ENCODE measurements at places on chromosomes 16 and 17.

DNA sequence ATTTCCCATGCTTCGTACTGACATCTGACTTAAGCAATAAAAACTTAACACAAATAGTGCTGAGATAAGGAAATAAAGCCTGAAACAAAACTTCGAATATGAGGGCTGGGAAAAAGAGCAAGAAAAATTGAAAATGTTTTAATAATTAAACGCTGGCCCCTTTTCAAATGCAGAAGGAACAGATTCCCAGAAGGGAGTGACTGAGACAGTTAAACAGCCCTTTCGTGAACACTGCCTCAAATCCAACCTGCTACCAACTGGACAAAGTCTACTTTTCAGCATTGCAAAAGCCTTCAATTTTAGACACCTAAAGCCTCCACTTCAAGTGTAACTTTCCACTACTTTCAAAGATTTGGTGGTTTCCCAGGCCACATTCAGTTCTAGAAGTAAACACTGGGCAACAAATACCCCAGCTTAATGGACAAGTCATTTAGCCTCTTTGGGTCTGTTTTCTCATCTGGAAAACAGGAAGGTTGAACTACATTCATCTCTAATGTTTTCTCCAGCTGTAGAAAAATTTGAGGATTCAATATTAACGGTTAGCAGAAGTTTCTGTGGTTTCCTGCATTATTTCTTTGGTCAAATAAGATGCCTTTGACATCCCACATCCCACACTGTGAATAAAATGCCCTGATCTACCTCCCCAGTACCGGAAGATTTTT is 11.8 kb downstream of the RFFL start:
- no peak for DNase-seq

GRCh38 chr17:38508570-38508950 is 80.3 kb downstream of the ARHGAP23 start:
- no peak for DNase-seq

DNA sequence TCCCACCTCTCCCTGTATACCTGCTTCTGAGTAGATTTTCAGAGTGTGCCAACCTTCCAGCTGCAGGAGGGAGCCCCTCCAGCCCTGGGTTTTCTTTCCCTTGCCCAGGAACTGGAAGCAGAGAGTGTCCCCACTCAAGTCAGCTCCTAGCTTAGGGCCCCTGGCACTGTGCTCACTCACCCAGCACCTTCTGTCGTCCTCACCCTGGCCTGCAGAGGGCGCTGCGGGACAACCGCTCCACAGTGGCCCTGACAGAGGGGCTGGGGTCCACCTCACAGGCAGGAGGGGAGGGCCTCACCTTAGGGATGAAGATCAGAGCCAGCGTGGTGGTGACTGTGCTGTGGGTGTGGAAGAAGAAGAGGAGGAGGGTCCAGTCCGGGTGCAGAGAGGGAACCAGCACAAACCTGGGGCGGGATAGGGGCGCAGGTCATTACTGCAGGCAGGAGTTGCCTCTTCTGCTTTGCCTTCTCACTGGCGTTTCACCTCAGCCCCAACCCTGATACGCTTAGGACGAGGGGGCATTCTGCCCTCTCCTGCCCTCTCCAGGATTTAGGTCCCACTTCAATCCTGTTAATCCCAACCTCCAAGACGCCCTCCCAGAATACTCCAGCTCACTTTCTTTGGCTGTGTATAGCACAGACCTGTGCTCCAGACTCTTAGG is 10.0 kb downstream of the GPR179 start:
- DNase-seq = peak; percentile 30

DNA sequence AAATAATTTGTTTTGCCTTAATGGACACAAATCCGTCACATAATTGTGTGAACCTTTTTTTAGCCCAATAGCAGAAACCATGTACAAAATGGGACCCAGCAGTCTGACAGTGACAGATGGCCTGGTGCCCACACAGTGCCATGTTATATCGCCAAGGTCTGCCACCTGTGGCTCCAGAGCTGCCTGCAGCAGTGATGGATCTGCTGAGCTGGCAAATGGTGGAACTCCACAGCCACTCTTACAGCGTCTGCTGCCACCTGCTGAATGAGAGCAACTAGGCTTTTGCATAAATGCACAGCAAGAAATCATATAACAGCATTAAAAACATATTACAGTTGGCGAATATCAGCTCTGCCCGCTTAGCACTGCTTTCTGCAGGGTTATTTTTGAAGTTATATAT is 59.4 kb downstream of the NUP93 start:
- peak; percentile 6 for DNase-seq

- no peak for DNase-seq
Measured at GRCh38 chr16:65991149-65991701, 375.3 kb upstream of the CDH5 start.

GRCh38 chr17:27666831-27667560 is 36.0 kb downstream of the LGALS9 start:
- no peak for DNase-seq

- DNase-seq = no peak
Measured at GRCh38 chr17:13485327-13485726, 116.4 kb downstream of the HS3ST3A1 start.

GRCh38 chr17:34721326-34721725 is 141.9 kb downstream of the TMEM132E start:
- DNase-seq = no peak

GRCh38 chr16:11985250-11985649 is 8.7 kb downstream of the SNX29 start:
- no peak for DNase-seq

DNA sequence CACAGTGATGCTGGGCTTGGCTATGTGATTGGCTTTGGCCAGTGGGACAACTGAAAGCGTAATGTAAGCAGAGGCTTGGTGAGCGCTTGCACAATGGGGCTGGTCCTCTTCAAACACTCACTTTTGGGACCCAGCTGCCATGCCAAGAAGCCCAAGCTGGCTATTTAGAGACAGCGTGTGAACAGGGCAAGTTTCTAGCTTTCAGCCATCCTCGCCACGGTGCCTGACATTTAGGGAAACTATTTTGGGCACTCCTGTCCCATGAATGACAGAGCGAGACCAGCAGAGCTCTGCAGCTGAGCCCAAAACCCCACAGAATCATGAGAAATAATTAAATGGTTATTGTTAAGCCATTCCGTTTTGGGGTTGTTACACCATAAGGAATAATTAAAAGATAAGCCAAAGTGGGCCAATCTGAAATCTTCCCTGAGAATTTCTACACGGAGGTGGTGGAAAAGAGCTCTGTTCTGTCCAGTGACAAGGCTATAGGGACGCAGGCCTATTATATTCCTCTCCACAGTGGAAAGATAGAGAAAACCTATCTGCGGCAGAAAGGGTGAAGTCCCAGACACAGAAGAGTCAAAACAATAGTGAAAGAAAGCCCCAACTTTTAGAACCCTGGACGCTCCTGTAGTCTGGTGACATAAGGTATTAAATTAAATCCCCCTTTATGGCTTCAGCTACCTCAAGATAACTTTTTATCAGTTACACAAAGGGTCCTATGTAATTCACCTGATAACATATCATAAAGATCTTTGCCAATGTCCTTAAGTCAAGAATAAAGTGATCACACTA is 10.8 kb upstream of the RPRML start:
- no peak for DNase-seq

DNA sequence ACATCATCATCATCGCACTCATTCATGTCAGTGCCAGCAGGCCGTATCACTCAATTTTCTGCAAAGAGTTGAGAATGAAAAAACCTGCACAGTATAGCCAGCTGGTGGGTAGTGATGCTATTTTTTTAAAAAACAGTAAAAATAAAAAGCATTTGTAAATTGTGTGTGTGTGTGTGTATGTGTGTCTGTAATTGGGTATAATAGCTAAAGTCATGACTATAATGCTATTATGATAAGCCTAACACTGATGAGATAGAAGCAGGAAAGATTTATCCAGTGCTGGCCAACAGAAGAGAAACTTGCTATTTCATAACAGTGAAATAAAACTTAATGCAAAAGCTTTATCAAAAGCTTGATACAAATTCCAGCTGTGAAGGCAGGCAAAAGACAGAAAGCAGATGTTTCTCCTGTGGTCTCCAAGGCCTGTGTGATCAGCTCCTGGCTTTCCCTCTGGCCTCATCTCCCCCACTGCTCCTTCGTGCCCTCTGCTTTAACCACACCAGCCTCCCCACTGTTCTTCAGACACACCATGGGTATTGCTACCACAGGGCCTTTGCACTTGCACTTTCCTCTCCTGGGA is 206.2 kb upstream of the IRX5 start:
- DNase-seq = no peak

DNA sequence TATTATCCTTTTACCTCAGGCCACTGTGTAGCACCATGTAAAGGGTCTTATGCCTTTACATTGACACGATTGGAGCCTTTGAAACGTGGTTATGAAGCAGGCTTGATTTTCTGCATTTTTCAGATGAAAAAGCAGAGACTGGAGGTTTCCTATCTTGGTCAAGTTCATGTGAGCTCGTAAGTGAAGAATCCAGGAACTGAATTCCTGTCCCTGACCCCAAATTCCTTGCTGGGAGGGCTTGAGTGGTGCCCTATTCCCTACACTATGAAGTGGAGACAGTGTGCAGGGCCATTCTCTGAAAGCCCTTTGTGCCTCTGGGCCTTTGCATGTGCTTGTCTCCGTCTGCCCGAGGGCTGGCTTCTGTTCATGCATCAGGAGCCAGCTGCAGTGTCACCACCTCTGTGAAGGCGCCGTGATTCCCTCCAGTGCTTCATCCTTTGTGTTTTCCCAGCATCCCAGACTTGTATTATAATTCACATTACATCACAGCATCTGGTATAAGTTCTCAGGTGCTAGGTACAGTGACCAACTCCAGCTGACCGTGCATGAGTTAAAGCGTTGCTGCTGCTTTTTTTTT is 181.1 kb downstream of the SNX29 start:
- DNase-seq = no peak

DNA sequence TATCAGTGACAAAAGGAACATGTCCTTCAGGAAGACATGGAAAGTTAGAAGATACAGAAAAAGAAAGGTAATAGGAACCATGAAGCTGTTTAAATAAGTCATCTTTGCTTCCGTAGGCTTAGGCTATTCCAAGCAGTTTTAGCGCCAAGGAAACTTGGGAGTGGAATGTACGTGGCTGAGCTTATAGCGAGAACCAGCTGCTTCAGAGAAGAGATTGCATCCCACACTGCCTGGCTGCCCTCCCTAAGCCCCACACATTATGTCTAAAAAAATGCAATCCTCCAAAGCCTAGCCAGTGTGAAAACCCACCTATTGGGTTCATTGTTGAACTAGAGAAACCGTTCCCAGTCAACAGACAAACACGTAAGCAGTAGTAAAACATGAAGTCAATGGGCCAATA is 149.9 kb downstream of the SLC39A11 start:
- no peak for DNase-seq

DNA sequence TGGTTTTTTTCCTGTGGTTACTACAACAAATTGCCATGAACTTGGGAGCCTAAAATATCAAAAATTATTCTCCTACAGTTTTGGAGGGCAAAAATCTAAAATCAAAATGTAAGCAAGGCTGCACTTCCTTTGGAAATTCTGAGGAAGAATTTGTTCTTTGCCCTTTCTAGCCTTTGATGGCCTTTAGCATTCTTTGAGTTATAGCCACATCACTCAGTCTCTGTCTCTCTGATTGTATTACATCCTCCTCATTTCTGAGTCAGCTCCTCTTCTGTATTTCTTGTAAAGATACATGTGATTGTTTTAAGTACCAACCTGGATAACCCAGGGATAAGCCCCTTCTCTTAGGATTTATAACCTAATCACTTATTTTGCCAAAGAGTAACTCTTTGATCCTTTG is 282.0 kb downstream of the BCAS3 start:
- DNase-seq = no peak

- no peak for DNase-seq
Measured at GRCh38 chr17:42922294-42922693, 21.7 kb downstream of the G6PC1 start.

DNA sequence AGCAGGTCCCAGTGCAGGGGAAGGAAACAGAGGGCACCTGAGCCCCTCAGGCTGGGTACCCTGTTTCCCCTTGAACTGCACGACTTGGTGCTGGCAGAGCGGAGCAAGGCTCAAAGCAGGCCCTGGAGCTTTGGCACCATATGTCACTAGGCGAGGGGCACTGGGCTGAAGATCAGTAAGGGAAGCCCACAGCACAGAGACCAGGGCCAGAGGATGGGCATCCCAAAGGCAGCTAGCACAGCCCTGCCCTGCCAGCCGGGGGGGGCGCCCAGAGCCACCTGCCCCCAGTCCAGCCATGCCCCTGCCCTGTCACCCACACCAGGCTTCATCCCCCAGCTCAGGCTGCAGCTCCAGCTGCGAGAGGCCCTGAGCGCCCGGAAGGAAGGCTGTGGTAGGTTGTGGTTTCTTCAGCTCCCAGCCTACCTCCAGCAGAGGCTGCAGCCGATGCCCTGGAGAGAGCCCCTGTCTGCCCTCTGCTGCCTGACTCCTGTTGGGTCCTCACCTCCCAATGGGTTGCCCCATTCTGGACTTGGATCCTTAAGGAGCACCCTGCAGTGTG is 10.9 kb downstream of the NHERF1 start:
- DNase-seq = no peak

GRCh38 chr16:19644877-19645276 is 73.2 kb downstream of the KNOP1 start:
- no peak for DNase-seq

GRCh38 chr16:86827521-86827920 is 249.2 kb downstream of the FOXL1 start:
- no peak for DNase-seq

DNA sequence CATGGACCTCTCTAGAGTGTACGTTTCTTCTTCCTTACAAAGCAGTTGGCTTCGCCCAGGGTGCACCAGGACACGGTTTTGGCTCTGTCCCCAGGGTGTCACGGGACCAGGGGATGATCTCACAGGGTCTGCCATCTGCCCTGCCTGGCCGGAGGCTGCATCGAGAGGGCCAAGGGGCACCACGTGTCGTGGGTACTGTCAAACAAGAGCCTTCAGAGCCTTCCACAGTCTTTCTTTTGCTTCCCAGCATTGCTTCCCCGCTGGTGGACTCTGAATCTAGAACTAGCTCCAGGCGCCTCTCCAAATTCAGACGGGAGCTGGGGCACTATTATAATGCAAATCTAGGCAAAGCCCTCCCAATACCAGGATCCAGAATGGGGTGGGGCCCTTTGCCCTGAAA is 47.9 kb downstream of the MAPT start:
- no peak for DNase-seq

DNA sequence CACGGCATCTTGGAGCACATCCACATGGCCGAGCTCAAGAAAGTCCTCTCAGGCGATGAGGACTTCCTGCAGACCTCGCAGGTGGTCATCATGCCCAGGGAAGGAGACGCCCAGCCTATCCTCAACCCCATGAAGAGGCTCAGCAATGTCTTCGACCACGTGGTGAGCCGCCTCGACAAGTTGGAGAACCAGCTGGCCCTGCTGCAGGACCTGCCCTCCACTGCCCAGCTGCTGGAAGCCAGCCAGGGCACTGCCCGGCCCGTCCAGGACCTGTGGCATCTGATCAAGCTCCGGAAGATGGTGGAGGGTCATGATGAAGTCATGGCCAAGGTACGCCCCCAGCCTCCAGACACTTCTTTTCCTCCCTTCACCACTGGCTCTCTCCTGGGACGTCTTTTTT is 440 bp downstream of the C16orf96 start:
- DNase-seq = no peak

- no peak for DNase-seq
Measured at GRCh38 chr16:3158026-3158509, 23.2 kb downstream of the ZNF213 start.
